ENCODE measurements at places on chromosomes 4 and X.

GRCh38 chr4:150960079-150960478 is 55.0 kb downstream of the LRBA start:
- no peak for DNase-seq

DNA sequence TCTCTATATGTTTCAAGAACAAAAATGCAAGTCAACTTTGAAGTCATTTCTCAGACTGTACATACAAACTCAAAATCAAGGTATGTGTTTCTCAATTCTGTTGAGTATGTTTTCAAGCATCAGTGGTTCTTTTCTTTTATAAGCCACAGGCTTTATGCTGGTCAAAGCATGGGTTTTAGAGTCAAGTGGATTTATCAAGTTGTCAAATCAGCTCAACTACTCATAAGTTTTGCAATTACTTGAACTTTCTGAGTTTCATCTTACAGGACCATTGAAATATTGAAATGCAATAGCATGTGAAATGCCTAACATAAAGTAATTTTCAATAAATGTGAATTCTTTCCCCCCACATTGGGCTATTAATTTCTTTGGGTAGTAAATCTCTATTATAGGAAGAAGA is 239.9 kb upstream of the DKK2 start:
- DNase-seq: no peak

- no peak for DNase-seq
These were observed 300.9 kb downstream of the FAM47A start for GRCh38 chrX:33831211-33831610.

- no peak for DNase-seq
These were observed 17.0 kb upstream of the TMEM144 start for GRCh38 chr4:158193171-158193749.

- no peak for DNase-seq
These were observed 14.8 kb upstream of the RASGEF1B start for GRCh38 chr4:81486502-81486901.

GRCh38 chr4:139665690-139666529 is at the start of gene MGST2:
TSS of gene MGST2 (plus strand) at chr4:139665819. CDS start at chr4:139666020, 201 bp downstream.
- DNase-seq: peak; percentile 37

GRCh38 chr4:94285666-94286065 is 57.0 kb downstream of the HPGDS start:
- DNase-seq: no peak

GRCh38 chrX:15395789-15396188 is 11.6 kb upstream of the VEGFD start:
- DNase-seq: no peak

DNA sequence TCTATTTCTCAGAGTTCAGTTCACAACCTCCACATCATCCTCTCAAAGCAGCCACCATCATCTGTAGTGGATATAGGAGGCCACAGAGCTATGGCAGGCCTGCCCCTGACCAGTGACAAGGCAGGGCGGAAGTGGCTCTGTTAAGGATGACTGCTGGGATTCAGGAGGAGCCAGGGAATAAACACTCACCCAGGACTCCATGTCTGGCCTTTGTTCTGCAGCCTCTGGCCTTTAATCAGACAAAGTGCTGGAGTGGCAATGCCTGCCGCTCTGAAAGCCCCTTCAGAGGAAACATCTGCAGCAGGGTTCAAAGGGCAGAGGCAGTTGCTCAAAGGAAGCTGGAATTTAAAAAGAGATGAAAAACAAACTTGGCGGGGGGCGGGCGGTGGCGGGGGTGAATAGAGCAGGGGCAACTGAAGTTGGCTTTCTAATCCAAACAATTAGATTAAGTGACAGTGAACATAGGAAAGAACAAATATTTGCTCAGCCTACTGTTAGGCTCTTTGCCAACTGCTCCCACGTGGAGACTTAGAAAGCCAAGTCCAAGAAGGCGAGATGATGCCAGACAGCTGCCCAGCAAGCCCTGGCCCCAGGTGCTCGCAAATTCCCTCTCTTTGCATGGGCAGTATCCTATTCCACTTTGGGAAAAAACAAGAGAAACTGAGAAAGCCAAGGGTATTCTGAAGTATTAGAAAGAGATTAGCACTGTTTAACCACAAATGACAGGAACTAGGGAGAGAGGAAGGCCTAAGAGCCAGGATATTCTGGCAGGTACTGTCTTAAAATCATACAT is 5.5 kb downstream of the MPP1 start:
- DNase-seq: no peak

DNA sequence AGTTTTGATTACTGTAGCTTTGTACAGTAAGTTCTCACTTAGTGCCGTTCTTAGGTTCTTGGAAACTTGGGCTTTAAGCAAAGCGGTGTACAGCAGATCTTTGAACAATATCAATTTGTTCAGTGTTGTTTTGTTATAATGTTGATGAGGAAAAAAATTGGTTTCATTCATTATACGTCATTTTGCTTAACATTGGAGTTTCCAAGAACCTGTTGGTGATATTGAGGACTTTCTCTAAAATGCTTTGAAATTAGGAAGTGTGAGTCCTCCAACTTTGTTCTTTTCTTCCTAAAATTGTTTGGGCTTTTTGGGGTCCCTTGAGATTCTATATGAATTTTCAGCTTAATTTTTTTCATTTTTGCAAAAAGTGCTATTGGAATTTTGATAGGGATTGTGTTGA is 49.1 kb downstream of the STAG2 start:
- DNase-seq: no peak

GRCh38 chrX:106608016-106608415 is 3.8 kb upstream of the RADX start:
- DNase-seq: no peak

DNA sequence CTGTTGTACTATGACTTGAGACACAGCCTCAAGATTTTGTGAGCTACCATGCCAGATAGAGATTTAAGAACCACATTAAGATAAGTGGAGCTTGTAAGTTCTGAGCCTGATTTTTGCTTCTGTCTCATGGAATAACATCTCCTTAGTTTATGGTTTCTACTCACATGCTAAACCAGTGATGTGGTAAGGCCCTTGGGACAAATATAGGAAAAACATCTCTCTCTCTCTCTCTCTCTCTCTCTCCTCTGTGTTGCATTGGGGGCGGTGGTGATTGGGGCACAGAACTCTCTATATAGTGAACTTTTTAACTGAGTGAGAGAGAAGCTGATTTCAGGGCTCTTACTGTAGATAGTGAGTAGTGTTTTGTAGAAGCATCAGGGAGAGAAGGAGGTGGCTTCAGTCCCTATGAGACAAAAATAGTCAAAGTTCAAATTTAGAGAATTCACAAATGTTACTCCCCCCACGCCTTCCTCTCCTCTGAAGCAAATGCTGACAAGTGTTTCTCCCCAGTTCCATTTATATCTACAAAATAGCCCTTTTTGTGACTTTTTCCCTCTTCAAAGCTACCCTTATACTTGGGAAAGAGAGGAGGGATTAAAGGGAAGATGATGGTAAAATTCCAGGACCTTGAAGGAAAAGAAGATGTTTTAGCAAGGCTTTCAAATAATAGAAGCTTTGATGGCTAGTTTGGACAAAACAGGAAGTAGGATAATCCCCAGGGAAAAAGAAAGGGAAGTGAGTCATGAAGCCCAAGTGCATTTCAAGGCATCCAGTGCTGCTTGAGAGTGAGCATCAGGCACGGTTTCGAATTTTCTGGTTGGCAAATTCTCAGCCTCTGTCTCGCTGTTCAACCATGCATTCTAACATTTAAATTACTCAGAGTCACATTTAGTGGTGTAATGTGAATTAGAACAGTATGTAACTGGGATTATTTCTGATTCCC is 134.3 kb upstream of the AP1S2 start:
- no peak for DNase-seq

GRCh38 chr4:78863254-78863869 is 75.9 kb downstream of the PAQR3 start:
- DNase-seq: no peak

DNA sequence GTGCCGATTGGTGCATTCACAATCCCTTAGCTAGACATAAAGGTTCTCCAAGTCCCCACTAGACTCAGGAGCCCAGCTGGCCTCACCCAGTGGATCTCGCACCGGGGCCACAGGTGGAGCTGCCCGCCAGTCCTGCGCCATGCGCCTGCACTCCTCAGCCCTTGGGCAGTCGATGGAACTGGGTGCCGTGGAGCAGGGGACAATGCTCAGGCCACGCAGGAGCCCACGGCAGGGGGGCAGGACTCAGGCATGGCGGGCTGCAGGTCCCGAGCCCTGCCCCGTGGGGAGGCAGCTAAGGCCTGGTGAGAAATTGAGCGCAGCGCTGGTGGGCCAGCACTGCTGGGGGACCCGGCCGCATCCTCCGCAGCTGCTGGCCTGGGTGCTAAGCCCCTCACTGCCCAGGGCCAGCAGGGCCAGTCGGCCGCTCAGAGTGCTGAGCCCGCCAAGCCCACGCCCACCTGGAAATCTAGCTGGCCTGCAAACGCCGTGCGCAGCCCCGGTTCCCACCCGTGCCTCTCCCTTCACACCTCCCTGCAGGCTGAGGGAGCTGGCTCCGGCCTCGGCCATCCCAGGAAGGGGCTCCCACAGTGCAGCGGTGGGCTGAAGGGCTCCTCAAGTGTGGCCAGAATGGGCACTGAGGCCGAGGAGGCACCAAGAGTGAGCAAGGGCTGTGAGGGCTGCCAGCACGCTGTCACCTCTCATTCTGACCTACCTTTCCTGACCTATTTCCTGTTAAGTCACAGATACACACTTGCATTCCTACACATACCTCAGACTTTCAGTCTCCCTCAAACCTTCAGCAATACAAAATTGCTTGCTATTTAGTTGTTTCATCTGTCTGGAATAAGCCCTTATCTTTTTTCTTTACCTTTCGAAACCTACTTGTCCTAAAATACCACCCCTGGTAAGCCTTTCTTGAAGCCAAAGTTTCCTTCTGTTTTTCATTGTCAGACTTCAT is 20.7 kb downstream of the UBE2K start:
- no peak for DNase-seq

GRCh38 chr4:9980898-9981297 is 40.4 kb downstream of the SLC2A9 start:
- DNase-seq: no peak

DNA sequence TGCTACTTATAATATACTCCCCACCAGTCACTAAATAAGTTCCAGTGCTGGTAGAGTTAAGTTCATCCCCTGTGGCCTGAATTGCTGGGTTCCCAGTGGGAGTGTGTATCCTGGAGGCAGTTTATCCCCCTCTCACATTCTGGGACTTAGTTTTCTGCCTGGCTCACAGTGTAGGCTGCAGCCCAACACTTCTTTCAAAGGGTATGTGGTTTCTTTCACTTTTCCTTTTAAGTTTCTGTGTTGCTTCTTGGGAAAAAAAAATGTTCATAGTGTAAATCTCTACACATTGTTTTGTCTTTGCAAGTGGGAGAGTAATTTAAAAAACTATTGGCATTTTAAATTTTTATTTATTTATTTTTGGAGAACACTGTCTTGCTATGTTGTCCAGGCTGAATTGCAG is 204.0 kb downstream of the CHIC1 start:
- DNase-seq: no peak

- no peak for DNase-seq
These were observed 134.0 kb downstream of the HTR2C start for GRCh38 chrX:114717921-114718320.

DNA sequence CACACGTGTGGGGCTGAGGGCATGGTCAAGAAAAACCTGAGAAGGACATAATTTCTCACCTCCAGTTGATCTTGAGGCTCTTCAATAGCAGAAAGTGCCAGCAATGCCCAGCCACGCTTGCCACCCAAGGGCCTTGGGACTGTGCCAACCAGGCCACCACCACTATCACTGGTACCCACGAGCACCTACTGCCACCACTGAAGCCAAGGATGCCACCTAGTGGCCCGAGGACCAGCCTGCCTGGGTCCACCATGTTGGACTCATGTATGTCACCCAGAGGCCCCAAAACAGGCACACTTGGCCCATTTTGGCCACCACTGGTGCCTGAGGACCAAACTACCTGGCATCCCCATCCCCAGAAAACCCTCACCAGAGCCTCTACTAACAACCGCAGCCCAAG is 191.8 kb downstream of the ADAM29 start:
- DNase-seq: no peak

DNA sequence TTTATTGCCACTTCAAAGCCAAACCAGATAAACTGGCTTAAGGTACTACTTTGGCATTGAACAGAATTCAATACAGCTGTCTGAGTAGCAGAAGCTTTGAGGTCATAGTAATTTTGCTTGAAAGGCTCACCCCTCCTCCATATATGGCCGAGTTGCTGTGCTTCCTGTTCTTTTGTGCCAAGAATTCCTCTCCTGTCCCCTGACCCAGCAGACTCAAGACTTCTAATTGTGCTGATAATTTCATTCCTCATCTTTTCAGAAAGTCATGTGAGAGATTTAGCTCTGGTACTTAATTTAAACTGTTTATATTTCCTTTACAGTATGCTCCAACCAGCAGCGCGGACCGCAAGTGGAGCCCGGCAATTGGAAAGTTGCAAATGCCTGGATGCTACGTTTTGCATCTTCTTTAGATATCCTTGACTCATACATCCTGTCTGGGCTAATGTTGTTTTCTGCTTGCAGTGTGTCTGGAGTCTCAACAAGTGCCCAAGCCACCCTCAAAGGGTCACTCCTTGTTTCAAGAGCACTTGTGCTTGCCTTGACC is 373.4 kb downstream of the PDGFC start:
- no peak for DNase-seq
